ENCODE measurements at places on chromosomes 13 and 19.

GRCh38 chr19:38401148-38401547, 1.7 kb upstream of the FAM98C start:
- no peak for DNase-seq

- DNase-seq, result peak; percentile 29
These were observed 48.9 kb downstream of the DNM2 start for GRCh38 chr19:10766671-10767201.

GRCh38 chr19:30851646-30852045, 479.5 kb downstream of the ZNF536 start:
- DNase-seq, result no peak

GRCh38 chr13:70612881-70613280, 504.6 kb upstream of the KLHL1 start:
- DNase-seq, result peak; percentile 56

GRCh38 chr13:110881839-110882627, 32.8 kb downstream of the ANKRD10 start:
- no peak for DNase-seq

GRCh38 chr13:37456506-37456905, 142.1 kb downstream of the POSTN start:
- DNase-seq, result no peak

GRCh38 chr13:82565201-82565600, 1317.1 kb downstream of the SLITRK1 start:
- DNase-seq, result no peak

GRCh38 chr19:18342090-18342632, 1.8 kb downstream of the PGPEP1 start:
- no peak for DNase-seq

DNA sequence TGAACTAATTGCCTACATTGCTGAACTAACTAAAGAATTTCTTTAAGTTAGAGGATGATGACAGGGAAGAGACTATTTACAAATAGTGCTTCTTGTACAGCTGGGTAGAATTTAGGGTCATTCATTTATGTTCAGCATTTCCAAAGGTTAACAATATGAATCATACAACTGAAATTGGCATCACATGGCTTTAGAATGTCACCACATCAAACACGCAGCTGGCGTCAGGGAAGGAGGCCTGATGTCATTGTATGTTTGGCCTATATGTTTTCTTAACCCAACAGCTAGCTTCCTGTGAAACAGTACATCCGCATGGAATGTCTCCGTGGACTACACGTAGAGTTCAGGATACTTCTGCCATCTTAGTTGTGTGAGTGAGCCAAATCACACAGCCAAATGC, 99.0 kb upstream of the TNFSF11 start:
- DNase-seq, result no peak

DNA sequence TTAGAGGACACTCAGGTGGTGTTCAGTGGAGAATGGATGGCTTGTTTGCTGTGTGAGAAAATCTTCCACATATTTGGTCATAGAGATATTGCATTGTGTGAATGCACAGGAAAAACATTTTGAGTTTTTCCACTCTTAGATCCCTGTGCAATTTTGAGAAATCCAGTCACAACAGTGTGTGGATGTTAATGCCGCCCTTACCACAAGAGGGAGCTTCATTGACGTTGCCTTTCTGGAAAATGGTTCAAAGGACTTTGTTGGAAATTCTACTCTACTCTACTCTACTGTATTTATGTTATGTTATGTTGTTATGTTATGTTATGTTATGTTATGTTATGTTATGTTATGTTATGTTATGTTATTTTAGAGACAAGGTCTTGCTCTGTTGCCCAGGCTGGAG, 13.4 kb downstream of the ZNF20 start:
- peak; percentile 6 for DNase-seq

DNA sequence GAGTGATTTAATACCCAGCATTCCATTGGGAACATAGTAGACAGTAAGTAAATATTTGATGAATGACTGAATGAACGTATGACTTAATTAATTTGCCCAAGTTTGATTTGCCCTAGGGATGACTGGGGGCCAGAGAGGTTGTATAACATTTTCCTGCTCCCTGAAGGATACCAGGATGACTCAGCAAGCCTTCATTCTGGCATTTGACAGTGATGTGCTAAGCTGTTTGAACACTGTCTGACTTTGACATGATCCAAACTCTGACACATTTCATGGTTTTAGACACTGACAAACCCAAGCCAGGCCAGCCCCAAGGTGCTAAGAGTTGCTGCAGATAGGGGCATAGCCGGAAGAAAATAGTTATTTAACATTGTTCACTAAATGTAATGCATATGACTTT, 53.4 kb upstream of the KLF12 start:
- no peak for DNase-seq

DNA sequence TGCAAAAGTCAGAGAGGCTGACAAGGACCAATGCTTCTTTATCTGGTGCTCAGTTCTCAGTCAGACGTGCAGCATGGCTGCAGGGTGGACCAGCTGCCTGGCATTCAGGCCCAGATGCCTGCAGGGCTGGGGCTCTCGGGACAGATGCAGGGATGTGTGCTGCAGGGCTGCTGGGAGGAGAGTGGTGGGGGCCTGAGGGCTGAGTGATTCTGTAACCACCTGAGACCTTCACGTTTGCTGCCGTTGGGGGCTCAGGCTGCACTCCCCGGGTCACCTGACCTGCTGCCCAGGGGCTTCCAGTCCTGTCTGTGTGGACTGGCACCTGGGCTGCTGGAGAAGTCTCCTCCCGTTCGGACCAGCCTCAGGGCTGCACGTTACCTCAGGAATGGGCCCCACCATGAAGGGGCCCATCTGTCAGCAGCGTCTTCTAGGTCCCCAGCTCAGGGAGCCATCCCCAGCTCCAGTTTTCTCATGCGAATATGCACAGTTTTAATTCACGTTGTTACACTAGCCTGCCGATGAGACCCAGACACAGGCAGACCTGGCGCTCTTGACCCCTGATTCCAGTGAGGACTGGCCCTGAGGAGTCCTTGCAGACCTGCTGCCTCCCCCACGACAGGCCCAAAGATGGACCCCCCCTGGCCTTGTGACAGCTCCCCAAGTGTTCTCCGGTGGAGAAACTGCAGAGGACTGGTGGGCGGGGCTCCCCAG, 16.9 kb downstream of the KCTD15 start:
- DNase-seq, result no peak

- peak; percentile 31 for DNase-seq
These were observed 24.4 kb downstream of the CELF5 start for GRCh38 chr19:3248728-3249326.

- DNase-seq, result no peak
These were observed 38.7 kb downstream of the C13orf46 start for GRCh38 chr13:113935001-113935844.

DNA sequence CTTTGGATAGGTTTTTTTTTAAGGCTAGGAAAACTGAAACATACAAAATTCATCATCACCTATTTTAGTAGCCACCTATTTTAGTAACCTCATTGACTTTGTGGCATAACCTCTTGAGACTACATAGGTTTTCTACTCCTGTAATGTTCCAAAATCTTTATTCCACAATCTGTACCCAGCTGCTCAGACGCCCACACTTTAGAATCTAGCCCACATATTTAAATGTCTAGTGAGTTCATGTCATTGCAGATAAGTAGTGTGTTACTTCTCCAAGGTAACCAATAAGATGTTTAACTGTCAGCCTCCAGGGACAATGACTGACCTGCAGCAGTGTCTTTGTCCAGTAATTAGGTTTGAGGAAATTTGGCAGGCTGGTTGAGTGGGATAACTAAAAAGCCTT, 330.2 kb downstream of the MZT1 start:
- DNase-seq, result no peak

GRCh38 chr19:45638930-45639729, at the start of gene EML2:
EML2 (minus strand) TSS chr19:45639397; CDS start chr19:45639376, 21 bp downstream.
- no peak for DNase-seq

DNA sequence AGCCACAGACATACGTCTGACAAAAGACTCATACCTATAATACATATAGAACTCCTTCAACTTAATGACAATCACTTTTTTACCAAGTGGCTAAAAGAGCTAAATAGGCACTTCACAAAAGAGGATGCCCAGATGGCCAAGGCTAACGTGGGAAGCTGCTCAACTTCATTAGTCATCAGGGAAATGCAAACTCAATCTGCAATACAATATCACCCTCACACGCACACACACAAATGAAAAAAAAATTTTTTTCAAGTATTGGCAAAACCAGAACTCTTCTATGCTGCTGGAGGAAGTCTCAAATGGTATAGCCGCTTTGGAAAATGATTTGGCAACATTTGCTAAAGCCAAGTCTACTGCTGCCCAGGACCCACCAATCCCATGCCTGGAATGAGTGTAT, 14.6 kb upstream of the DNMT1 start:
- DNase-seq, result peak; percentile 83

GRCh38 chr13:39329182-39329639, 273.8 kb downstream of the LHFPL6 start:
- DNase-seq, result no peak

- no peak for DNase-seq
These were observed 56.5 kb upstream of the HTR2A start for GRCh38 chr13:46953331-46953730.

DNA sequence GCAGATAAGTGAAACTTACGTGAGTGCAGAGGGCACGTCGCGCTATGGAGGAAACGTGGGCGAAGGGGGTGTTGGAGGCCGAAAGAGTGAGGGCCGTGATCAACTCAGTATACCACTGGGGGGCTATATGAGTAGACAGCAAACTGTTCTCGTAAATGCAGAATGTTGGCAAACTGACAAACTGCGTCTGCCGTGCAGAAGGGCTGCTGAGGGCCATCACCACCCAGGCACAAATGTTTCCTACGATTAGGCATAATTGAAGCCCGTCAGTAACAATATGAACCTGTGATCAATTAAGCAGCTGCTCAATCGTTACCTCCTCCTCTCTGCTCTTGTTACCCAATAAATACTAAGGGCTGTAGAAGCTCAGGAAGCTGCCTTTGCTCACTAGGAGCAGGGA, 17.3 kb upstream of the MADCAM1 start:
- no peak for DNase-seq

GRCh38 chr19:57078802-57079201, 41.0 kb upstream of the USP29 start:
- no peak for DNase-seq

DNA sequence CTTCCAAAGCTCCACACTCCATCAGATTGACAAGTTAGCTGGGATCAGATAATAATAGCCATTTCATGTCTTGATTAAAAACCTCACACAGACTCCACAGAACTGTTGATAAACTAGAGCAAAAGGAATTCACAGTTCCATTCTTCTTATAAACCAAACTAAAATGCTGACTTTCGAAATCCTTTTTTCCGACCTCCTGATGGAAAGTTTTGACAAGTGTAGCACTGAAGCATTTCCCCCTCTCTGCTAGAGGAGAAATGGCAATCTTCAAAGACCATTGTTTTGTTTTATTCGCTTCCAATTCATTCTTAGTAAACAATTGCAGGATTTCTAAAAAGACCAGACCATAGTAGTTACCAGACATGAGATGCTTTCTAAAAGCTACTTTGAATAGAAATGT, 58.8 kb downstream of the COL4A2 start:
- no peak for DNase-seq

- peak; percentile 67 for DNase-seq
These were observed 4.7 kb upstream of the IRS2 start for GRCh38 chr13:109790942-109791605.

DNA sequence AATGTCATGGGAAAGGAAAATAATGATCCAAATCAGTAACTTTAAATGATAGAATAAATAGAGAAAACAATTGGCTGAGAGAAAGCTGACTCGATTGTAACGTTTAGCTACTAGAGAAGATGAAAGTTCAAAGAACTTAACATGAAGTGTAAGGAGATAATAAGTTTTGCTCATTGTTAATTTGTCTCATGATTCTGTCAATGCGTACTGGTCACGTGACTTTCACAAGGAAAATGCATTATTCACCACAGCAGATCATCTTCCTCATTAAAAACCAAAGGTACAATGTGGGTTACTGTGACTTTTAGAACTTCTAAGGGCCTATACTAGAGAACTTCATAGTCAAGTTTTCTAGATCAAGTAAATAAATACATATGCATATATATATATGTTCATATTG, 1207.2 kb downstream of the EFNB2 start:
- no peak for DNase-seq

DNA sequence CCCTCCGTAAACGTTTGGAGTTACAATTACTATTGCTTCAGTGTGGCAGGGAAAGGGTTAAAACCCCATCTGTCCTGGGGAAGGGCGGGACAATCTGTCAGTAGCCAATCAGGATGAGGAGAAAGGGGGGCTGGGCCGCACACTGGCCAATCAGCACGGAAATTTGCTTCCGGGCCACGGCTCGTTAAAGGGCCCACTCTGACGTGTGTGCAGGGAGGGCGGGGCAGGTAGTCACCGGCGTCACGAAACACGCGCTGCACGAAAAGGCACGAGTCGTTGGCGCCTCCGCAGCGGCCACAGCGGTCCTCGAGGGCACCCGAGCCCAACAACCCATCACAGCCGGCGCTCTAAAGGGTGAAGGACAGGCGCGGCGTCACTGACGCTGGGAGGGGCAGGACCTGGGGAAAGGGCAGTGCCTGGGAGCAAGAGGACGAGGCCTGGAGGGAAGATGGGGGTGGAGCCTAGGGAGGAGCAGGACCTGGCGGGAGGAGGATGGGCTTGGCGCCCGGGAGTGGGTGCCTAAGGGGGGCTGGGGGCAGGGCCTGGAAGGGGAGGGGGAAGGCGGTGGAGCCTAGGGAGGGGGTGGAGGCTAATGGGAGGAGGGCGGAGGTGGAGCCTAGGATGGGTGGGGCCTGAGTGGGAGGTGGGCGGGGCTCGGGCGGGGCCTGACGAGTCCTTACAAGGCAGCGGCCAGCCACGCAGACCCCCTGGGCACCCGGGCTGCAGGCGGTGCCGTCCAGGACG, 4.9 kb downstream of the ADAMTSL5 start:
- DNase-seq, result peak; percentile 91

DNA sequence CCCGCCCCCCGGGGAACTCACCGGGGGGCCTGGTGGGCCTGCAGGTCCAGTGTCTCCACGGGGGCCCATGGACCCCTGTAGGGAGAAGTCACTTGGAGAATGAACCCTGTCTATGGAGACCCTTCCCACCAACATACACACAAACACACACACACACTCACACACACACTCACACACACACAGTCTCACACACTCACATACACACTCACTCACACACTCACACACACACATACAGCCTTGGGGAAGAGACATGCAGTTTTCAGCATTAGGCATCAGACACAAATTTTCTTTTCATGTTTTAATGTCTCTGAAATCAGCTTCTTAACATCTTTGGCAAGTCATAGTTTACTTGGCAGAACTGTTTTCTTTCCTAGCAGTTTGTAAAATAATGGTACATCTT, 31.0 kb upstream of the OLFM2 start:
- no peak for DNase-seq

DNA sequence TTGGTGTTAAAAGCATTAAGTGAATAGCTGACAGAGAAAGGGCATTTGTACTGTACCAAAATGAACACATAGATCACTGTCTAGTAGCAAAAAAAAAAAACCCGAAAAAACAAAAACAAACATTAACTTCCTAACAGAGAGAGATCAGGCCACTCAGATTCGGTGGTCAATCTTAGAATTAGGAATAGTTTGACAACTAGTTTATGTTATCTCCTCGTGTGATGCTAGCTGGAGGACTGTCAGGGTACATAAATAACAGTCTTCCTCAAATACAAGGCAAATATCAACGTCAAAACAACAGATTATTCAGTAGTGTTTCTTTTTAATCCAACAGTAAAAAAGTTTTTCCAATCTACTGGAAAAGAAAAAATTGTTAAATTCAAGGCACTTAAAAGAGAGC, 1.7 kb downstream of the ZMYM5 start:
- no peak for DNase-seq

Data from NCI-H524 (cell line).